ENCODE measurements at places on chromosomes 2 and 18.

DNA sequence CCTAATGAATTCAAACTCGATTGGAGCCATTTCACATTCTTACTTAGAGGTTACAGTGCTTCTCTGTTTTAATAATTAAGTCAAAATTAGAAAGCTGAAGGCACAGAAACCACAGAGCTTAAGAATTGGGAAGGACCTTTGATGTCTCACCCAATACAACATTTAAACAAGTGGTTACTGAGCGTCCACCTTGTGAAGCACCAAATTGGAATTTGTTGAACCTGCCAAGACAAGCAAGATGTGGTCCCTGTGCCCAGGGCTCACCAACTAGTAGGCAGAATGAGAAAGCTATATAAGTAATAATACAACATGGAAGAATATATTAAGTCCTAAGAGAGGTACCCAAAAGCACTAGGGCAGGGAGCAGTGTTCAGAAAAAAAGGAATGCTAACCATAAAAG is 64.5 kb upstream of the NPAS2 start:
- DNase-seq, result no peak

GRCh38 chr18:2994603-2995432 is 18.1 kb downstream of the LPIN2 start:
- no peak for DNase-seq

GRCh38 chr2:11764359-11764758 is 17.9 kb downstream of the LPIN1 start:
- DNase-seq, result no peak

DNA sequence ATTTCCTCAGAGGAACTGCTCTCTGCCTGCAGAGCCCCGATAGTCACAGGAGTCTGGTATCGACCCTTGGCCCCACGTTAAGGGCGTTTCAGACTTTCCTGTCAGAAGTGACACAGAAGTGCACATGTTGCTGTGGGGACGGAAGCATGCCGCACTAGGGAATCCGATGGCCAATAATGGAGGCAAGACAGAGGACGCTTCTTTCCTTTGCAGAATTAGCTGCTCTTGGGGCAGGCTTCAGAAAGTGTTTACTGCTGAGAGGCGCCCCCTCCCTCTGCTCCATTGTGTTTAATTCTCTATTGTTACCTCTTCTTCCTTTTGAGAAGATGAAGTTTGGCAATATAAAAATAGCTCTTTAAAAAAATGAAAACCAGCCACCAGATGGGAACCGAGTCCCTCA is 118.6 kb upstream of the EML6 start:
- no peak for DNase-seq

- no peak for DNase-seq
Measured at GRCh38 chr2:203900253-203900652, 32.7 kb downstream of the CTLA4 start.

DNA sequence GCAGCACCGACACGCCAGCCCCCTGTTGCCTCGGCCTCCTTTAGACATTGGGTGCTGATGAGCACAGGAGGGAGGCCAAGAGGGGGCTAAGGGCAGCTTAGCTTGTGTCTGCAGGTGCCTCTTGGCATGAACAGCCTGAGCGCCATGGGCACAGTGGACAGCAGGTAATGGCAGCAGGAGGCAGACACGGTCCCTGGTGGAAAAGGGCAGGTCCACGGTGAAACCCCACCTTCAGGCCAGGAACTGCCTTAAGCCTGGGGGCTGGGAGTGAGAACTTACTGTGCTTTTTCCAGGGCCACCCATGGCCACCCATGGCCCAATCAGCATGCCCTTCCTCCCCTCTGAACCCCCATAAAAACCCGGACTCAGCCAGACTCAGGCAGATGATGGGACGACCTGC is 633.4 kb upstream of the TMEFF2 start:
- no peak for DNase-seq

DNA sequence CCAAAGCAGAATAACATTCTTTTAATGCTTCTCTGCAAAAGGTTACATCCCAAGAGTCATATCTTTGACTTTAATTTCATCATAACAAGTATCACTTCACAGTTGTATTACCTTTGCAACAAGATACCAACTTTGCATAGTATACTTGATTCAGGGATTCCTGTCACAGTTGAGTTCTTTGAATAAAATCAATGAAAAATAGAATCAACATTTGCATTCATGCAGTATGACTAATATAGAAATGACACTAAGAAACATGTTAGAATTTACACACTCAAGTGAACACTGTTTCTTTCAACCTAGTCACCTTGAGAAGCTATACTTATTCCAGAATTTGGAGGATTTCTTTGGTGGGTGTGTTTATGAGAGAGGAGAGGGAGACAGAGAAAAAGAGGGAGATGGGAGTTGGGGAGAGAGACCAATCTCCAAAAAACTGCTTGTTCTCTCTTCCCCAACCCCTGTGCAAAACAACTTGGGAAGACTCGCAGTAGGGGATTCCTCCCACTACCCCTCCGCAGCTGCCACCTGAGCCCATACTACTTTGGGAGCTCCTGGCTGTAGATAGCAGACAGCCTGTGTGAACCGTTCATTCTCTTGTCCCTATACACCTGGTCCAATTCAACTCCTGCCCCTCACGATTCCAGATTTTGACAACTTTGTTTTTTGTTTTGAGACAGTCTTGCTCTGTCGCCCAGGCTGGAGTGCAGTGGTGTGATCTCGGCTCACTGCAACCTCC is 57.7 kb downstream of the PELI1 start:
- no peak for DNase-seq

DNA sequence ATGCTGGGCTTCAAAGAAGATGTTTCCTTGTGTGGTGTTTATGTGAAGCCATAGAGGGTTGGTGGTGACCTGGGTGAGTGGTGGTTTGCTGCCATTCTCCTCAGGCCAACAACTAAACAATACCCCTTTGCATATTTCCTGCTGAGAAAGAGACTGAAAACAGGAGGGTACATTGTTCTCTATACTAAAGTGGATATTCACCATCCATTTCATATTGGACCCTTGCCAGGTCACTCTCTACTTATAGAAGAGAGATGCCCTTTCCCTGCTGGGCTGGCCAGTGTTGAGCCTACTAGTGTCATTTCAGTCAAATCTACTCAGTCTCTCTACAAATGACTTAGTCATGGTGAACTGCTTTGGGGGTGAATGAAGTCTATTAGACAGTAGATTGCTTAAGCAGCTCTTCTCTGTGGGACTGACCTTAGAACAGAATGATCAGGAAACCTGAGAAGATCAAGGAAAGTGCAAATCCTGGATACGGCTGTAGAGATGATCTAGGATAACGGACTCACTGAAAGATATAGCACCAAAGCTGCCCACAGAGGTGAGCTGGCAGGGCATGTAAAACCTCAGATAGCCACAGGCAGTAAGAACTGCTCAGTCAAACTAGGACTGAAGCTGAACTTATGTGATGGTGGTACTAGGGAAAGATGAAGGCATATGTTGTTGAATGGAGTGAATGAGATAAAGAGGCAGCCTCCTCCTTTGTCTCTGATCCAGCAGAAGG is 154.9 kb downstream of the MYO3B start:
- DNase-seq, result peak; percentile 39

DNA sequence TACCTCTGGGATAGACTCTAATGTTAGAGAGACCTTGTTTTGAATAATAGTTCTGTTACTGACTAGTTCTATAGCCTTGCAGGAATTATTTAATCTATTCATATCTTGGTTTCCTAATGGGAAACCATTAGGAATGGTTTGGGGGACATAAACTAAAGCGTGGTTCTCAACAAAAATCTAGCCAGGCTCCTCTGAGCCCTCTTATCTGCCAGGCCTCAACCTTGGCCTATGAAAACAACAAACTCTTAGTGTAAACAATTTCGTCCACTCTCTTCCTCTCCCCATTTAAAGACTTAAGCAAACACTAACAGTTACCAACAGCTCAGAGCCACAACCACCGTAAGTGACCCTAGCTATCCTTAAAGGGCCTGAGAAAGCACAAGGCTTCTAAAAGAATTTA is 10.6 kb upstream of the NBAS start:
- no peak for DNase-seq

GRCh38 chr2:158393886-158394285 is 62.7 kb downstream of the CCDC148 start:
- DNase-seq, result no peak

- DNase-seq, result no peak
Measured at GRCh38 chr2:177245010-177245422, 19.5 kb downstream of the NFE2L2 start.

- no peak for DNase-seq
Measured at GRCh38 chr18:73679941-73680712, 467.5 kb downstream of the FBXO15 start.

DNA sequence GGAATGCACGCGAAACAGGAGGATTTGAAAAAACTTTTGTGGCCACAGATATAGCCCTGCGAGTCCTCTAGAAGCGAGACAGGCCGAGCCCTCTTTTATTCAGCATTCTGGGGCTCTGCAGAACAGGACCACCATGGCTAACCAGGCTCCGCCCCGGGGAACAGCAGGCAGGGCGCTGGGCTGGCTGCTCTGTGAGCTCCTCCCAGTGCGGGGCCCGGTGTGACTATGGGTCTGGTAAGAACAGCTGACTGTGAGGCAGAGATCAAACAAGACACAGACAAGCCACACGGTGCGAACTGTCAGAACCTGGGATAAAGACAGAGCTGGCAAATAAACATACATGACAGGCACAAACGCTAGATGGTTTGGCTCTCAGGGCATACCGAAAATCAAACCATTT is 15.5 kb downstream of the PXDN start:
- DNase-seq, result no peak

- DNase-seq, result no peak
Measured at GRCh38 chr2:181037922-181038321, 57.5 kb downstream of the UBE2E3 start.

GRCh38 chr2:201151127-201151981 is 31.6 kb upstream of the CASP10 start:
- no peak for DNase-seq

DNA sequence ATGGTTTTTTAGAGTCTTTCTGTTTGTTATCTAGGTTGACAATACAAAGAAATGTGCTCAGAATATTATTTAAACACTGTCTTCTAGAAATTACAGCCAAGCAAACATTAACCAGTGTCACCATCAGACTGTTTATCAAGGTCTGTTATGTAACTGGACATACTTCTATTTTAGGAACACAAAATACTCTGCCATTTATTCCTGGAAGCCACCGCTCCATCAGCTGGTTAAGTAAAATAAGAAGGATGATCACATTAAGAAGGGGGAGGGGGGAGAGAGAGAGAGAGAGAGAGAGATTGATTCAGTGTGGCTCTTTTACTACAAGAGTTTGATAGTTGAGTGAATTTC is 47.9 kb downstream of the MBP start:
- no peak for DNase-seq

- DNase-seq, result no peak
Measured at GRCh38 chr2:232882505-232883115, 12.5 kb downstream of the SNORC start.

DNA sequence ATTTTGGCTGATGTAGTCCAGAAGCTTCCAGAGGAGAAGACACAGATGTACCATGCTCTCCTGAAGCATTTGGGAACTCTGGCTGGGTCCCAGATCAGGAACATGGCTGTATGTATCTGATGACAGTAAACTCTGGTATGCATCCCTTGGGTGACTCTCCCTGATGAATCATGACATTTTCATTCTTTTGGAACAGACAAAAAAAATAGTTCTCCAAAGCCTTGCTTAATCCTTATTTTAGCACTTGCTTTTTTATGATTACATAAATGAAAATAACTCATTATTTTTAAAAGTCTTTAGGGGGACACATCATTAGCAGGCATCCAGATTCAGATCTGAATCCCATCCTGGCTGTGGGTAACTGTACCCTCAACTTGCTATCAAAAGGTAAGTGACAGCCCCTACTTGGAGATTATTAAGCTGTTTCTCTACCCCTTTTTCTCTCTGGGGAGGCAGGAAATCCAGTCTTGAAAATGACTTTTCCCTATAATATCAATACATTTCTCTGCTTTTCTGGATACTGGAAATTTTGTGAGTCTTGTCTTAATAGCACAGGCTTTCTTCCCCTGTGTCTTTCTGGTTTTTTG is 23.3 kb downstream of the AOX1 start:
- DNase-seq, result no peak

- no peak for DNase-seq
Measured at GRCh38 chr2:26184555-26185303, 11.8 kb downstream of the GAREM2 start.

- no peak for DNase-seq
Measured at GRCh38 chr2:177187631-177188312, 24.8 kb upstream of the HNRNPA3 start.

DNA sequence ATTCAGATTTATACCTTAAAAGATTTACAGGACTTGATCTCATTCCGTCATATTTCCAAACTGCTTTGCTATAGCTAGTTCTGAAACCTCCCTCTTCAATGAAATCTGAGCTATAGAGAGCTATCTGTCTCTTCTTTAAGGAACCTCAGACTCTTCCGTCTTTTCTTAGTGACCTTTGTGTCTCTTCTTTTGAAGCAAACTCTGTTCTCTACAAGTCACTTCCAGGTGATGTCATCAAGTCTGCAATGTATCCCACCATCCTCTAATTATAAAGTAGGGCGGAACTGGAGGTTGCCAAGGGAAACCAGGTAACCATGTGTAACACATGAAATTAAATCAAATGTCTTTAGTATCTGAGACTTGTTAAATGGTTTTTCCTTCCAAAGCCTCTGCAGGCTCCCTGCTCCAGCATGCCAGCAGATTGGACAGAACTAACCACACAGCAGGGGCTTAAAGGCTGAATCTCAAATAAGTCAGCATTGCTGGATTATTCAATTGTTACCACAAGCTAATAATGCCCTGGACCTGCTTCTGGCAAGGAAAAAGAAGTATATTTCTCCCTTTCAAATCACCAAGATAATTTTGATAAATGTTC is 41.2 kb upstream of the PEX13 start:
- no peak for DNase-seq

- DNase-seq, result no peak
Measured at GRCh38 chr2:160062292-160063005, at the start of gene PLA2R1. TSS of gene PLA2R1 (minus strand) at chr2:160062615. CDS start at chr2:160062403, 212 bp downstream.

GRCh38 chr18:41060967-41061366 is 894.1 kb upstream of the PIK3C3 start:
- DNase-seq, result no peak

DNA sequence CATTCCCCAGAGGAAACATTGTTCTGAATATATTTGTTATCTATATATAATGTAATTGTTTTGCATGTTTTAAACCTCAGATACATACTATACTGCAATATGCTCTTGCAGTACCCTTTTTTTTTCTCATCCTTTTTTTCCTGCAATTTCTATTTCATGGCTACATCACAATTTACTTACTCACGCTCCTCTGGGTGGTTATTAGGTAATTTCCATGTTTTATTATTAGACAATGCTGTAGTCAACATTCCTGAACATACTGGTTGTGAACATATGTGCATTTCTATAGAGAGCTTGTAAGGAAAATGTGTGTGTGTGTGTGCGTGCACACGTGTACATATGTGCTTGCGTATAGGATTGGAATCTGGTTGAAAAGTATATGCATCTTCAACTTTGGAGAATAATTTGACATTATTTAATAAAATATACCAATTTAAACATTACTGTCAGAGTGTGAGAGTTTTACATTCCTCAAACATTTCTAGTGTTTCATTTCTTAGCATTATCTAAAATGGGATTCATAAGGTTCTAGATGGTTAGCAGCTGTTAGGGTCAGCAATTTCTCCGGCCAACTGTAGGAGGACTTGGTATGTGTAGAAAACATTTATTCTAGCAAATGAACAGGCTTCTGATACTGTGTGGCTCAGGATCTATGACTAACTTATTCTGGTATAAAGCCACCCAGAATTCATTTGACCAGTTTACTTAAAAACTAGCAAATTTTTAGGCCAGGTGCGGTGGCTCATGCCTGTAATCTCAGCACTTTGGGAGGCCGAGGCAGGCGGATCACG is 22.4 kb downstream of the NCOA1 start:
- DNase-seq, result no peak

Measured in NCI-H187 treated with DMSO at 0.1 percent for 48 hours (cell line).